ENCODE measurements at places on chromosomes 13 and 19.

- no peak for DNase-seq
These were observed 6.0 kb downstream of the PLPPR2 start for GRCh38 chr19:11361037-11361770.

GRCh38 chr13:110541526-110541920, 20.0 kb downstream of the RAB20 start:
- peak; percentile 41 for DNase-seq

GRCh38 chr13:113178070-113178895, 19.8 kb downstream of the PROZ start:
- peak; percentile 99 for DNase-seq

DNA sequence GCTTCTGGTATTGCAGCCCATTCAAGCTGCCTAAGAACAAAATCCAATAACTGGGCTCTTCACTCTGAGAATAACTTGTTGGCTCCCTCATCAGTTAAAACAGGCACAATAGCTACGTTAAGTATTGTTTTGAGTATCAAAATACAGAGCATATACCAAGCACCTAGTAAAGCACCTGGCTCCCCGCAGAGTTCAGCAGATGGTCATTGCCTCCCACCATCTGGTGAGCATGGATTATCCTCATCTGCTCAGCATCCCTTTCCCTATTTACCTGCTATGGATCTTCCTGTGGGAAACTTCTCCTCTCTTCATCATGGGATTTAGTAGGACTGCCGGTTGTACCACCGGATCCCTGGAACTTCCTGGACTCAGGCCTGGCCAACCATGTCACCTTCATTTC, 199.2 kb upstream of the MAB21L1 start:
- DNase-seq = no peak

GRCh38 chr13:99962242-99962641, 9.3 kb downstream of the ZIC5 start:
- DNase-seq = no peak

- DNase-seq = no peak
These were observed 26.4 kb downstream of the GRTP1 start for GRCh38 chr13:113337556-113337955.

- no peak for DNase-seq
These were observed 64.8 kb downstream of the ARHGAP35 start for GRCh38 chr19:46925548-46925950.

- peak; percentile 29 for DNase-seq
These were observed 191.8 kb downstream of the PCCA start for GRCh38 chr13:100280681-100281080.

- no peak for DNase-seq
These were observed 437.7 kb upstream of the ZNF507 start for GRCh38 chr19:31907661-31908060.
